Left lung (tissue), 14 donors: ENCODE measurements at places on chromosomes 12 and 14. TPM values are rescaled to one million over a fixed set of nuclear protein-coding genes. Genes with fewer than 3 reads are reported as not detected.

MYF5 gene
- polyA plus RNA-seq, result not detected

NINJ2 gene
- polyA plus RNA-seq, result 2.2 TPM

- H3K4me1 ChIP-seq, result no peaks in the 10 kb centered on the region
- DNase-seq, result no peak
- H3K4me3 ChIP-seq, result no peak overlapping the region
- no peak overlapping the region for H3K27ac ChIP-seq
- H3K36me3 ChIP-seq, result no peaks in the 10 kb centered on the region
- no peaks in the 10 kb centered on the region for H3K27me3 ChIP-seq
Measured at GRCh38 chr12:107474639-107475539, 210.7 kb upstream of the PWP1 start.

DNA sequence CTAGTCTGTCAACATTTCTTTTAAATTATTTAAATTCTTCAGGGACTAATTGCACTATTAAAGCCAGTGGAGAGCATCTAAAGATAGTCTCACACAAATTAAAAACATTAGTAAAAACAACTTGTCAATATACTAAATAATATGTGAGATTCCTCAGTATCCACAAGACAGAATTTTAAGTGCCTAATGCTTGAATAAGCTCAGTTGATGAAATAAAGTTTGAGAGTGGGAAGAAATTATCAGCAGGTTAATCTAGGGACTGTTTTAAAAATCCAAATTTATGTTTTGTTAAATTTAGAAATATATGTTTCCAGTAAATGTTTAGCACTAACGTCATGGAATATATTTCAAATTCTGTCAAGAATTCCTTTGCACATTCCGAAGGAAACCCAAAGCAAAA, 105.2 kb downstream of the SLC41A2 start:
- H3K4me3 ChIP-seq, result no peak overlapping the region
- no peak for DNase-seq
- no peaks in the 10 kb centered on the region for H3K36me3 ChIP-seq
- H3K27ac ChIP-seq, result no peak overlapping the region
- H3K4me1 ChIP-seq, result no peaks in the 10 kb centered on the region
- no peaks in the 10 kb centered on the region for H3K27me3 ChIP-seq

- H3K4me3 ChIP-seq, result no peak overlapping the region
- DNase-seq, result no peak
- H3K4me1 ChIP-seq, result no peaks in the 10 kb centered on the region
- H3K36me3 ChIP-seq, result no peaks in the 10 kb centered on the region
Measured at GRCh38 chr12:29234965-29235626, 86.0 kb downstream of the FAR2 start.

DNA sequence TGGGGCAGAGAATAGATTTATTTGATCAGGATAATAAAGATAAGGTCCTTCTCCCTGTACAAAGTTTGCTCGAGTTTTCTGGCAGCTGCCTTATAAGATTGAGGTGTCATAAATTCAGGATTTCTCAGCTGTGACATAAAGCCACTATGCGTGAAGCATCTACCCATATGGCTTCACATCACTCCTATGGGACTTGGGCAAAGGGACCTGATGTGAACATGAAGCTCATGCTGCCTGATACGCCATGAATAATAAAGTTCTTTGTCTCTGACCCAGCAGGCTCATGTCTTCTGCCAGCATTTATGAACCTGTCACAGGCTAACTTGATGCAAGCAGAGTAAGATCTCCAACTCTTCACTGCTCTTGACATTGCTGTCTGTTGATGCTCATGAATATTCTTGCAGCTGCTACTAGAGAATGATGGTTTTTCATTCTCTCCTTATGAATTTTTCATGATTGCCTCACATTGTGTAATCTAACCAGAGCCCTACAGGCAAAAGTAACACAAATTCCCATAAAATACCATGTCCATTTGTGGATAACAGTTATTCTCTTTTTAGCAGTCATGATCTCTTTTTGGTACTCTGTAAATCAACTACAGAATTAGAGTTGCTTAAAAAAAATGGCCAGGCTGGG, 49.0 kb upstream of the CPNE8 start:
- no peaks in the 10 kb centered on the region for H3K27me3 ChIP-seq
- no peak overlapping the region for H3K27ac ChIP-seq
- no peak for DNase-seq
- H3K4me1 ChIP-seq, result no peaks in the 10 kb centered on the region

DNA sequence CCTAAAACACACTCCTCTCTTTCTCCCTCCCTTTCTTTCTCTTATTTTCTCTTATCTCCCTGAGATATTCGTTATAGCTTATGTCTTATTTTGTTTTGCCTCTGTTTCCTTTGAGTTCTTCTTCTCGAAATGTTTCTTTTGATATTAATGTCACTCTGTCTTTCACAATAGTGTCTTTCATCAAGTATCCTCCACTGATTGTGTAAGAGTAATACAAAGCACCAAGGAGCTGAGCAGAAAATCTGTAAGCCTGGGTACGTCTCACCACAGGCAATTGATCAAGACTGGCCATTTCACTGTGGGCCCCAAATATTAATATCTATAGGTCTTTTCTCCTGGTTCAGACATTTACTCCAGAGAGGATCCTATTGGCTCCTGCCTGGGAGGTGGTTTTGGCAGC, 4.8 kb upstream of the LYZ start:
- H3K27me3 ChIP-seq, result no peaks in the 10 kb centered on the region
- H3K36me3 ChIP-seq, result no peaks in the 10 kb centered on the region
- H3K27ac ChIP-seq, result no peak overlapping the region
- no peak for DNase-seq
